ENCODE measurements at places on chromosomes 7 and 10.

GRCh38 chr10:117568334-117568733 lies 25.8 kb downstream of the EMX2 start:
- no peak for DNase-seq

GRCh38 chr10:95795602-95796001 lies 39.6 kb downstream of the ENTPD1 start:
- no peak for DNase-seq

- no peak for DNase-seq
Measured at GRCh38 chr7:69295977-69296376, 302.3 kb upstream of the AUTS2 start.

DNA sequence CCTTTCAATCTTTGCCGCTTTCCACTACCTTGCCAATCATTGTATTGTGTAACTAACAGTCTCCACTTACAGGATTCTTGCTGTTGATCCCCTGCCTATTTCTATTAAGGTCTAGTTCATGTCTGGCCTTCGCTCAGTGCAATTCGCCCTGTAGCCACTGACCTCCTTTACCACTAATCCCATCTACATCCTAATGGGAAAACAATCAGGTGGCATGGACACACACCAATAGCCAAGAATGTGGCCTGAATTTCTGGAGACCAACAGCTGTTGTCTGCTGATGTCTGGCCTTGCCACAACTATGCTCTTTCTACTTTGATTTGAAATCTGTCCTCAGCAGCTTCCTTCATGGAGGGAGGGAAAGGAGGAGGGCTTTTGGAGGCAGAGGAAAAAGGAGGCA lies 546.2 kb downstream of the SORCS3 start:
- no peak for DNase-seq

DNA sequence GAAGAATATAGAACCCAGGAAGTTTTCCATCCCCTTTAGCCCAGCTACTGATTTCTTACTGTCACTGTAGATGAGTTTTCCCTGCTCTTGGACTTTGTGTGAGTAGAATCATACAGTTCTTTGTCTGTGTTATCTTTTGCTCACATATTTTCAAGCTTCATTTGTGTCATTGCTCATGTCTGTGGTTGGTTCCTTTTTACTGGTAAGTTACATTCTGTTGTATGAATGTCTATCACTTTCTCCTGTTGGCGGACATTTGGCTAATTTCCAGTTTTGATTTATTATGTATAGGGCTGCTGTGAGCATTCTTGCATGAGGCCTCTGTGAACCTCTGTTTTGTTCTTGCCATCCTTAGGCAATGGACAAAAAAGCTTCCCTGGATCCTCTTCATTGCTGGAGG lies 5.3 kb downstream of the GLRX3 start:
- DNase-seq, result no peak

- no peak for DNase-seq
Measured at GRCh38 chr7:66140924-66141323, 26.3 kb downstream of the CRCP start.

DNA sequence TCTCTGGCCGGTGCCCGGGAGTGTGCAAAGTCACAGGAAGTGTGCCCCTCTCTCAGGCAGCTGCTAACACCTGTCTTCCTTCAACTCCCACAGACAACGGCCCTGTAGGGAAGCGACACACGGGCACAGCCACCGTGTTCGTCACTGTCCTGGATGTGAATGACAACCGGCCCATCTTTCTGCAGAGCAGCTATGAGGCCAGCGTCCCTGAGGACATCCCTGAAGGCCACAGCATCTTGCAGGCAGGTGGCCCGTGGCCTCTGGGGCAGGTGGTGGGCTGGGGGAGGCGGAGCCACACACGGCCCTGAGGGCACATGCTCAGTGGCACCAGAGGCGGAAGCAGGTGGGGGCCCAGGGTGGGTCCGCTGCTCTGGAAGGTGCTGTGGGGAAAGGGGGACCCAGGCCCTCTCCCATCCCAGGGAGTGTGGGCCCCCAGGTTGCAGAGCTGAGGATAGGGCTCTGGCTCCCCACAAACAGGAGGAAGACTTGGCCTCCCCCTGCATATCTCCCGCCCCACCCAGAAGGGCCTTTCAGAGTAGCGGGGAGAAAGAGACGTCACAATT lies 6.9 kb downstream of the C10orf105 start:
- DNase-seq, result no peak

- DNase-seq, result no peak
Measured at GRCh38 chr7:105826143-105826542, 50.3 kb downstream of the ATXN7L1 start.

DNA sequence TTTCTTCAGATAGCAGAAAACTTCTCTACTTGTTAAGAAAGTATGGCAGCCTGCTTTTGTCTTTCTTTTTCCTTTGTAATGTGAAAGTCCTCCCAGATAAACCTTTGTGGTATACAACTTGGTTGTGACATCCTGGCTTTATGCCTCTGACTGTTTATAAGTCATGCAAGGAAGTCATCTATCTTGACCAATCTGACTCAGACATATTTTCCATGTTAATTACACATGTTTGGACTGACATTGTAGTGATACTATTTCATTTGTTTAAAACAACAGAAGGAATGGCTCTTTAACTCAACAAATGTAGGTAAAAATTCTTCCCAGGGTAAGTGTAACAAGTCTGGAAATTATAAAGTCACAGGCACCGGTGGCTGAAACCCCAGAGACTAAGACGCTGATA lies 341.6 kb upstream of the MEOX2 start:
- no peak for DNase-seq

GRCh38 chr7:24227603-24228359 lies 56.2 kb upstream of the NPY start:
- no peak for DNase-seq

GRCh38 chr7:8590791-8591190 lies 157.4 kb downstream of the NXPH1 start:
- DNase-seq, result no peak

DNA sequence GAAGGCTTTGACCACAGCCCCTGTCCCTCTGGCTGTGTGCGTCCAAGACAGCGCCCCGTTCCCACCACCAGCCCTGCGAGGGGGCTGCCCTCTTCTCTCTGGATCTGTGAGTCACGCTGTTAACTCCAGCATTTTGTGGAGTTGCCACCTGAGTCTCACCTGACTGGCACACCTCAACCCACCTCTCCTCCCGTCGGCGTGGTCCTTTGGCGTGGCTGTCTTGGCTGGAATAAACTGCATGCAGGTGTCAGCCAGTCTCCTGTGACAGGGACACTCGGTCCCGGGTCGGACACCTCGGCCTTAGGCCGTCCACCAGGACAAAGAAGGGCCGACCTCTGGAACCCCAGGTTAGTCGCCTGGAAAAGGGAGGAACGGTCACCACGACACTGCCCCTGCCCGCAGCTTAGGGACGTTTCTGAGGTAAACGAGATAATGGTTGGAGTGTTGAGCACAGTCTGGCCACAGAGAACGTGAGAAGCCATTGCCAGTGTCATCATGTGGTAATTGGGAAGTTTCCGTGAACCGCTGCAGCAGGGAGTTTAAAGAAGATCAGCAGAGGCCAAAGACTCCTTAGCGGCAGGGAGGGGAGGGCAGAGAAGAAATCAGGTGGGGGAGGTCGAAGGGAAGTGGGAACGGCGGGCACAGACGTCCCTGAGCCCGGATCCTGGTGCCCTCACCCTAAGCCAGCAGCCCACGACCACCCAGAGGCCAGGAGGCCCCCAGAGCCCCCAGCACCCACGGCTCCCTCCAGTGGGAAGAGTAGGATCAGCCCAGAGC lies 73.6 kb upstream of the FAM20C start:
- DNase-seq, result no peak

DNA sequence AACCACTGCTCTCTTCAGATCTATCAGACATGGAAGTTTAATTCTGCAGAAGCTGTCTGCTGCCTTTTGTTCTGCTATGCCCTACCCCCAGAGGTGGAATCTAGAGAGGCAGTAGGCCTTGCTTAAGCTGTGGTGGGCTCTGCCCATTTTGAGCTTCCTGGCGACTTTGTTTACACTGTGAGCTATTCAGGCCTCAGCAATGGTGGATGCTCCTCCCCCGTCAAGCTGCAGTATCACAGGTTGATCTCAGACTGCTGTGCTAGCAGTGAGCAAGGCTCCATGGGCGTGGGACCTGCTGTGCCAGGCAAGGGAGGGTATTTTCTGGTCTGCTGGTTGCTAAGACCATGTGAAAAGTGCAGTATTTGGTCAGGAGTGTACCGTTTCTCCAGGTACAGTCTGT lies 45.1 kb upstream of the CDK14 start:
- DNase-seq, result no peak

- DNase-seq, result no peak
Measured at GRCh38 chr7:120919466-120919865, 31.1 kb upstream of the ING3 start.

DNA sequence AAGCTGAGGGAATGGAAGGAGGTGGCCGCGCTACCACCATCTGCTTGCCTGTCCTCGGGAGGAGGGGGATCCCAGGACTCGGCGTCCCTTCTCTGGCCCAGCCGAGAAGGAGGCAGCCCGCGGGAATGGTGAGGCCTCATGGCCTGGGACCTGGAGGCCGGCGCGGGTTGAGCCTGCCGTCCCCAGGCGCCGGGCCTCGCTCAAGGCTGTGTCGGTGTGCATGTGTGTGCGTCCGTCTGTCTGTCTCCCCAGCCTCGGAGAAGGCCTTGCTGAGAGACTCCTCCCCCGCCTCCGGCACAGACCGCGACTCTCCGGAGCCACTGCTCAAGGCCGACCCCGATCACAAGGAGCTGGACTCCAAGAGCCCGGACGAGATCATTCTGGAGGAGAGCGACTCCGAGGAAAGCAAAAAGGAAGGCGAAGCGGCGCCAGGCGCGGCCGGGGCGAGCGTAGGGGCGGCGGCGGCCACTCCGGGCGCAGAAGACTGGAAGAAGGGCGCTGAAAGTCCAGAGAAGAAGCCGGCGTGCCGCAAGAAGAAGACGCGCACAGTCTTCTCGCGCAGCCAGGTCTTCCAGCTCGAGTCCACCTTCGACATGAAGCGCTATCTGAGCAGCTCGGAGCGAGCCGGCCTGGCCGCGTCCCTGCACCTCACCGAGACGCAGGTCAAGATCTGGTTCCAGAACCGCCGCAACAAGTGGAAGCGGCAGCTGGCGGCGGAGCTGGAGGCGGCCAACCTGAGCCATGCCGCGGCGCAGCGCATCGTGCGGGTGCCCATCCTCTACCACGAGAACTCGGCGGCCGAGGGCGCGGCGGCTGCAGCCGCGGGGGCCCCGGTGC lies 1.3 kb downstream of the HMX3 start:
- no peak for DNase-seq

GRCh38 chr7:38628630-38629385 lies 2.4 kb downstream of the AMPH start:
- no peak for DNase-seq

GRCh38 chr10:106011250-106011649 lies 1153.3 kb downstream of the SORCS1 start:
- DNase-seq, result no peak

DNA sequence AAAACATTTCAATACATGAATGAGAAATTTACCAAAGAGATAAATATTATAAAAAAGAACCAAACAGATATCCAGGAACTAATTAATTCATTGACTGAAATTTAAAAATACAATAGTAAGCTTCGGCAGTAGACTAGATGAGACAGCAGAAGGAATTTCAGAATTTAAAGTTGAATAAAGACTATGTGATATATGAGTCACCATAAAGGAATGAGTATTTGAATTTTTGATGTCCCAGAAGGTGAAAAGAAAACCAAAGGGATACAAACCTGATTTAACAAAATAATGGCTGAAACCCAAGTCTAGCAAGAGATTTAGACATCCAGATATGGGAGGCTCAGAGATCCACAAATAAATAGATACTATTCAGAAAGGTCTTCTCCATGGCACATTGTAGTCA lies 623.9 kb upstream of the FOXK1 start:
- no peak for DNase-seq

DNA sequence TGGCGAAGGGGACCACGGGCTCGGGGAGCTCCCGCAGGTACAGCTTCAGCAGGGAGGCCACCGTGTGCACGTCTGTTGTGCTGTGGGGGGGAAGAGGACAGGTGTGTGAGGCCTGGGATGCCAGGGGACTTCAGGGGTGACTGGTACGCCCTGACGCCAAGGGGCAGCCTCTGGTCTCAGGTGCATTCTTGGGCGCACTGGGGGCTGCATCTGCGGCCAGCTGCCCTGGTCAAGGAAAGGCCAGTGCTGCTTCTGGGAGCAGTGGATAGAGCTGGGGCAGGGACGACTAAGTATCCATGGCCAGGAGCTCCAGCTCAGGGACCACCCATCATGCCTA lies 148.5 kb downstream of the MAPK8 start:
- no peak for DNase-seq

- DNase-seq, result no peak
Measured at GRCh38 chr7:30702200-30702599, 19.9 kb upstream of the CRHR2 start.

DNA sequence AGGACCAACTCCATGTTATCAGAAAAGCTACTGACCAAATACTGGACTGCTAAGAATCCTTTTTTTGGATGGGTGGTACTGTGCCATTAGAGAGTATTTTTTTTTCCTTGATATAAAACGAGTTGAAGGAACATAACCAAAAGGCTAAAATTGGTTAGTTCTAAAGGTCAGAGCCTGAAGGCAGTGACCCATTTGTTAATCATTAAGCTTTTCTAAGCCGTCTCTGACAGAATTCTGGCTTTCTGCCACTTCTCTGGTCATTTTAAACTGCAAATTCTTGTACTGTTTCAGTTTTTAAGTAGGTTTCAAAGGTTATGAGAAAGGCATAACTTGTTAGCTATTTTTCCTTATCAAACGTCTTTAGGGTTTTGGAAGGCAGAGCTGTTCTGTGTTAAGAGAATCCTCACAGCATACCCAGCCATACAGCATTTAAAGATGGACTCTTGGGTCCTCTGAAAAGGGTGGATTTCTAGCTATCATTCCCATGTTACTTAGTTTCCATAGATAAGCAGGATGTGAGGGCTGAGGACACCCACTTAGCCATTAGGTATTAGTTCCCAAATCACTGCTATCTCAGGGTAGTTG lies 196.8 kb downstream of the RNLS start:
- DNase-seq, result no peak

All from vagina (tissue), 2 donors.